ENCODE measurements at places on chromosomes 6 and 20.

DNA sequence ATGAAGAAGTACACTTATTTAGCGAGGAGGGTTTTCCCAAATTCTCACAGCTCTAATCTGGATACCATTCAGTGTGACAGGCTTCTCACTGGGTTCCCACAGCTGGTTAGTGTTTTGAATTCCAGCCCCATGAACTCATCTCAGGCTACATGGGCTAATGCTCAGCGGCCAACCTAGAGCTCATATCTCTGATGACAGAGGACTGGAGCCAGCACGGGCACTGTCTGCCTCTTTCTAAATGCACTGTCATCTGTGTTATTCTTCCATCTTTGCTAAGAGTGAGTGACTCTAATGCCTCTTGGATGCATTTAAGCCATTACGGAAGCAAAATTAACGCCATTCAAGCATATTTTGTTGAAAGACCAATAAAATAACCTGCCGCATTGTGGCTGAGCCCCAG, 308.9 kb upstream of the JAG1 start:
- DNase-seq, result peak; percentile 85

- peak; percentile 2 for DNase-seq
These were observed 559.3 kb upstream of the IRAK1BP1 start for GRCh38 chr6:78308025-78308424.

- DNase-seq, result no peak
These were observed 69.7 kb upstream of the LY86 start for GRCh38 chr6:6518631-6519427.

GRCh38 chr20:52921340-52921739, 50.8 kb upstream of the TSHZ2 start:
- no peak for DNase-seq

- no peak for DNase-seq
These were observed 13.6 kb upstream of the IBTK start for GRCh38 chr6:82260997-82261732.

DNA sequence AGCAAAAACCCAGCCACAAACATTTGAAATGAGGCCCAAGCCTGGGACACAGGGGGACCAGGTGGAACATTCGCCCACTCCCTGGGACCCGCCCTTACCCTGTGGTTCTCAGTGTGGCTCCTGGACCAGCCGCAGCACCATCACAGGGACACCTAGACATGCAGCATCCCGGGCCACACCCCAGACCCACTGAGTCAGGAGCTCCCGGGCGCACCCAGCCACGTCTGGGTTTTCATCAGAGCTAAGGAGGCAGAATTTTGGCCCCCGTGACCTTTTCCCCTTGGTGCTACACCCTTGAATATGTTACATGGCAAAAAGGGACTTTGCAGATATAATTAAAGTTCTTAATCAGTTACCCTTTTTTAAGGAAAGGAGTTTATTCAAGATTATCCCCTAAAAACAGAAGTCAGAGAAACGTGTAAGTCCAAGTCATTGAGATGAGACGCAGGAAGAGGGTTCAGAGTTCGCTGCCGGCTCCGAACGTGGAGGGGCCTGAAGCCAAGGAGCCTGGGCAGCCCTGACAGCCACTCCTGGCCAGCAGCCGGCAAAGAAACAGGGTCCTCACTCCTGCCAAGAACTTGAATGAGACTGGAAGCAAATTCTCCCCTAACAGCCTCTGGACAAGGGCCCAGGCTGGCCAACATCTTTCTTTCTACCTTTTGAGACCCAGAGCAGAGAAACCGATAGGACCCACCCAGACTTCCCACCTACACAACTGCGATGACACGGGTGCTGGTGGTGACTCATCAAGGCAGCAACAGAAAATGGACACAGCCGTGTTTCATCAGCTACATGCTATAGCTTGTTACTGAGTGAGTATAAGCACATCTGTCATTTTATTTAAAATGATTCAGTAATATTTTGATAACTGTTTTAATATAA, 25.3 kb downstream of the BFSP1 start:
- DNase-seq, result no peak

DNA sequence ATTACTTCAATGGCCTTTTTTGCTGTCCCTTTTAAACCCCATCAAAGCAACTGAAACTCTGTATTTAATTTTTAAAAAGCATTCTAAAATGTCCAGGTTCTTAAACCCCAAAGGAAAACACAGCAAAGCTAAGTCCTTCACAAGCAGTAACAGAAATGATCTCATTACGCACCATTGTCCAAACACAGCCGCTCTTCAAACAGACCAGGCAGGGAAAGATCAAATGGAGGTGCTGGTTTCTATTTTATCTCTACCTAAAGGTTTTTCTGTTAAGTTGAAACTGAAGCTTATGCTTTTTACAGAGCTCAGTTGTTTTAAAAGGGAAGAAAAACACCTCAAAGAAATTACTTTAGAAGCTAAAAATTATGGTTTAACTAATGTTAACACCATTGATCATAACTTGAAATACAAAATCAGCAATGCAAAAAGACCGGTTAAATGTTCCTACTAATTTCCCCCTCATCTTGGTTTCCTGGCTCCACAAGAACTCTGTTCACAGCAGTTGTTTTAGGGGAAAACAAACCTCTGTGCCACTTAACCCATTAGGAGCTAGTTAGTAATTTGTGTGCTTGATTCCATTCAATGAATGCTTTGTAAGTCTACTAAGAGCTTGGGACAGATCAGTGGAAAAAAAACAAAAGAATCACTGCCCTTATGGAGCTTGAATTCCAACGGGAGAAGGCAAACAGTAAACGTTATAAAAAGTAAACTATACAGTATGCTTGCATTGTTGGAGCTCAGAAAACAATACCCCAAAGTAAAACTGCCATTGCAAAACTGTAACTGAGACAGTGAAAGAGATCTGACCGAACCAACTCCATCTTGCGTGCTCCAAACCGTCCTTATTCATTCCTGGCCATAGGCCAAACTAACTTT, 87.4 kb downstream of the CD24 start:
- no peak for DNase-seq

DNA sequence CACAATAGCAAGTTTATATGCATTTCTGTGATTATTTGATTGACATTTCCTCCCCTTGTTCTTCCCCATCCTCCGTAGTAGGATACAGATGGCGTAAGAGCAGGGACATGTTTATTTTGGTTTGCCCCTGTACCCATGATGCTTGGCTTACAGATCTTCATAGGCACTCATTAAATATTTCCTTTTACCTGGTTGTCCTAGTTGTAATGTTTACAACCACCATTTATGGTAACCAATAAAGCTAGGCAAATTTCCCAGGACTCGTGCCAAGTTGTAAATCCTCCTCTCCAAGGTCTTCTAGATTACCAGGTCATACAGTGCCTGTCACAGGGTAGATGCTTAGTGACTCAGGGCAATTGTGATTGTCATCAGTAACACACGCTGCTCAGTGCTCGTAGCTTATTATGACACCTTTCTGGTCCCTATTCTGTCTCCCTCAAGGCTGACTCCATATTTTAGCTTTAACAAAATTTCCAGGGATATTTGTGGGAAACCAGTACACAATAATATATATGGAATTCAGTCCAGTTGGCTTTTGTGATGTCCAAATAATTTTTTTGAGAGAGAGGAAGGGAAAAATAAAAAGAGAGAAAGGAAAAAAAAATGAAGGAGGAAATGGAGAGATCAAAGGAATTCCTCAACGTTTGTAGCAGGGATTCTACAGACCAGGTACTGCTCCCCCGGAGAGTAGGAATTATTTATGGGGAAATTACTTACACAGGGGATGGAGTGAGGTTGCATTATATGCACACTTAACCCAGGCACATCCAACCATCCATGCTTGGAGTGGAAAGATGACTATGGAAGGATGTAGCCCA, 24.6 kb downstream of the CYP24A1 start:
- no peak for DNase-seq

DNA sequence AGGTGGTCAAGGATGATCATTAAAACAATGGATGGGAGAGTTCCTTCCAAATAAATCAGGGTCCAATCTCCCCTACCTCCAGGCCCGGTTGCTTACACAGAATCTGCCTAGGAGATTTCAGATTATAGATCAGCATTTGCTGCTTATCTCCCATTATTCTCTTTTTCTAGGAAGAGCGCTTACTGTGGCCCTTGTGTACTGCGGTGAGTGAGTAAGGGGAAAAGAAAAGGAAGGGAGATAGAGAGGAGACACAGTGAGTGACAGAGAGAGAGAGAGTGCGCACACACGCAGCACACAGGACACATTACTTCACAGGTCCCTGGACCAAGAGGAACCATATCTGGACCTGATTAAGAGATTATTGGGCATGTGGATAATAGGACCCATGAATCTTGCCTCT, 6.2 kb downstream of the LATS1 start:
- no peak for DNase-seq

GRCh38 chr20:53767206-53767930, 173.7 kb upstream of the ZNF217 start:
- DNase-seq, result no peak
